Activated CD4-positive, alpha-beta T cell treated with anti-CD3 and anti-CD28 coated beads, Interleukin-2, amount 10 ng/mL, durations not matched to agents 7 days and 5 days (primary cell): ENCODE measurements at places on chromosomes 7 and 10. TPM values are rescaled to one million over a fixed set of nuclear protein-coding genes. Genes with fewer than 3 reads are reported as not detected.
A peak's percentile ranks its signal among the peaks of the same experiment; 100 is the strongest.

DNA sequence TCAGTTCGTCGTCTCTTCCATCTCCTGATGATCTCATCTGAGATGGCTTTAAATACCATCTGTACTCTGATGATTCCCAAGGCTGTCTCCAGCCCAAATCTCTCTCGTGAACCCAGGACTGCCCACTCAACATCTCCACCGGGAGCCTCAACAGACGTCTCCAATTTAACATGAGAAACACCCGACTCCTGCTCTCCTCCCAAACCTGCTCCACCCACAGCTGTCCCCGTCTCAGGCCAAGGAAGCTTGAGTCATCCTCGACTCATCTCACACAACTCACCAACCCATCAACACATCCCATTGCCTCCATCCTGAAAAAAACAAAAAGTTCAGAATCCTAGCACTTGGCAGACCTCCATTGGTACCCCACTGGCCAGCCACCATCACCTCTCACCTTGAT lies 29.7 kb upstream of the CALN1 start:
- DNase-seq, result no peak
- H3K27ac ChIP-seq, result no peak overlapping the region
- no peaks in the 10 kb centered on the region for H3K4me1 ChIP-seq
- no peaks in the 10 kb centered on the region for H3K36me3 ChIP-seq
- no peak overlapping the region for H3K4me3 ChIP-seq

DNA sequence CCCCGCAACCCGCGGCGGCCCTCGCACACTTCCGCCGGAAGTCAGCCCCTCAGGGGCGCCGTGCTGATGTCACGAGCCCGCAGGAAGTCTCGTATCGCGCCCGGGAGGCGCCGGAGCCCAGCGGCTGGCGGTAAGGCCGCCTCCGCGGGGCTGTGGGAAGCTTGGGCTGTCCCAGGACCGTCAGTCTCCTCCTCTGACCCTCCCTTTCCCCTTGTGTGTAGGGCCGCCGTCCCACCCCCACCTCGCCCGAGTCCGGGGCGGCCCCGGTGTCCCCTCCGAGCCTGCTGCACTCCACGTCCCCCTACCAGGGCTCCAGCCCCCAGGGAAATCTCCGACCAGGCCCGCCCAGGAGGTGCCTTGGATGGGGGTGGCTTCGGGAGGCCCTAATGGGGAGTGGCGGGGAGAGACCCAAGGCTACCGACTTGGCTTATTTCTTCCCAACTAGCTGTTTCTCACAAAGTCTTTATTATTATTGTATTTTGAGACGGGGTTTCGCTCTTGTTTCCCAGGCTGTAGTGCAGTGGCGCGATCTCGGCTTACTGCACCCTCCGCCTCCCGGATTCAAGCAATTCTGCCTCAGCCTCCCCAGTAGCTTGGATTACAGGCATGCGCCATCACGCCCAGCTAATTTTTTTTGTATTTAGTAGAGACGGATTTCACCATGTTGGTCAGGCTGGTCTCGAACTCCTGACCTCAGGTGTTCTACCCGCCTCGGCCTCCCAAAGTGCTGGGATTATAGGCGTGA lies at the start of gene ZDHHC4:
ZDHHC4 (plus strand) TSS at position 86 of the 745 bp plus-strand sequence. CDS start 3,108 bp downstream, outside the sequence.
- H3K4me1 ChIP-seq, result peaks cover 38% of the 10 kb centered on the region
- peak within 1 kb of the TSS; percentile 84 for H3K4me3 ChIP-seq

GRCh38 chr7:112497481-112497880 lies 16.7 kb downstream of the LSMEM1 start:
- no peaks in the 10 kb centered on the region for H3K4me1 ChIP-seq
- no peak overlapping the region for H3K4me3 ChIP-seq
- H3K27ac ChIP-seq, result no peak overlapping the region

GRCh38 chr7:70986297-70986696 lies 145.6 kb upstream of the GALNT17 start:
- DNase-seq, result no peak
- no peaks in the 10 kb centered on the region for H3K4me1 ChIP-seq
- H3K4me3 ChIP-seq, result no peak overlapping the region
- H3K36me3 ChIP-seq, result no peaks in the 10 kb centered on the region
- H3K27ac ChIP-seq, result no peak overlapping the region

DNA sequence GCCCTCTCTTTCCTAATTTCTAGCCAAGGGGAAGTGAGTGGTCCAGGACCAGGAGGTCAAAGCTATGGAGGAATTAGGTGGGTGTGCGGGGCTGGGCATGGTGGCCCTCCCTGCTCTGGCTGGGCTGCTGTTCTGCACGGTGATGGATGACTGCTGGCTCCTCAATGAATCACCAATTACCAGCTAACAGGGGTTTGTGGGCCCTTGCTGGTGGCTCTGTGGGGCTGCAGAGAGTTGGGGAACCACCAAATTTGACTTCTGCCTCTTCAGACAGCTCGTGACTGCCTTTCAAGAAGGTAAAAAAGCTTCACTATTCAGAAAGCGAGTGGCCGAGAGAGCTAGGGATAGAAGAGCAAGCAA lies 35.0 kb upstream of the HABP2 start:
- no peak for DNase-seq
- no peak overlapping the region for H3K27ac ChIP-seq
- H3K36me3 ChIP-seq, result no peaks in the 10 kb centered on the region
- H3K27me3 ChIP-seq, result peaks cover 5% of the 10 kb centered on the region
- H3K4me3 ChIP-seq, result no peak overlapping the region
- H3K4me1 ChIP-seq, result no peaks in the 10 kb centered on the region

GRCh38 chr7:49840751-49841405 lies 67.4 kb downstream of the VWC2 start:
- DNase-seq, result no peak
- no peak overlapping the region for H3K4me3 ChIP-seq
- H3K27me3 ChIP-seq, result no peaks in the 10 kb centered on the region
- H3K4me1 ChIP-seq, result no peaks in the 10 kb centered on the region
- H3K27ac ChIP-seq, result no peak overlapping the region

The PLPP4 gene
- not detected for total RNA-seq

The SKIDA1 gene
- total RNA-seq, result 0.33 TPM

DNA sequence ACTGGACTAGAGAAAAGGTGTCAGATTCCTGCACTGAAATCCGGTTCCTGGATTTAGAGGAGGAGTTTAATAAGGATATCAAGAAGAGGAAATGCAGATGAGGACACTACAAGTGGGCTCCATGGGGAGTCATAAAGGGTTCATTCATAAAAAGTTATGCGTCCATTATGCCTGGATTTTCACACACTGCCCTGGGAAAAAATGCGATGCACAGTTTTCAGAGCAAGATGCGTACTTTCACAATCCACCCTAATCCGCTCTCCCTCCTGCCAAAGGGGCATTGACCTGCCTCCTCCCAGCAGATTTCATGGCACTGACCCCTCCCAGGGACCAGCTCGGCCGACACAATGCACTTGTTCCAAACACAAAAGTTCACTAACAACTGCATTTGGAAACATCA lies 42.2 kb upstream of the OPALIN start:
- H3K27ac ChIP-seq, result no peak overlapping the region
- DNase-seq, result no peak
- peaks cover 18% of the 10 kb centered on the region for H3K27me3 ChIP-seq
- H3K36me3 ChIP-seq, result no peaks in the 10 kb centered on the region

DNA sequence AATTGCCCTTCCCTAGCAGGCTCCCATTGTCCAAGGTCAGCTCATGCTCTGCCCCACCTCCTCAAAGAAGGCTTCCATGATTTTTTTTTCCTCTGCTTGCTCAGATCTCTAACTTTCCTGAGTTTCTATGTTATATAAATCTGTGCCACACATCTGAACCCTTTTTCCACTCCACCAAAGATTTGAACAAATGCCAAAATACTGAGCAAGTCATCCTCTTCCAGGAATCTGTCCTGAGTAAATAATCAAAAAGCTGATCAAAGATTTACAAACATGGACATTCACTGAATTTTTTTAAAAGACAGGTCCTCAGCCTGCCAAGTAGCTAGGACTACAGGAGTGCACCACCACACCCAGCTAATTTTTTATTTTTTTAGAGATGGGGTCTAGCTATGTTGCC lies 102.8 kb upstream of the ARID5B start:
- H3K27me3 ChIP-seq, result no peaks in the 10 kb centered on the region
- DNase-seq, result no peak
- H3K4me1 ChIP-seq, result no peaks in the 10 kb centered on the region
- no peak overlapping the region for H3K4me3 ChIP-seq

The ZPBP gene
- total RNA-seq, result not detected

- peak overlapping the region; percentile 70 for H3K27ac ChIP-seq
- no peaks in the 10 kb centered on the region for H3K27me3 ChIP-seq
- peaks cover 84% of the 10 kb centered on the region for H3K4me1 ChIP-seq
- H3K4me3 ChIP-seq, result no peak overlapping the region
- H3K36me3 ChIP-seq, result peaks cover 7% of the 10 kb centered on the region
- DNase-seq, result no peak
Observed at GRCh38 chr7:36283711-36284130, 105.9 kb upstream of the ANLN start.

The NCF1 gene
- 2.4 TPM for total RNA-seq

The BAIAP2L1 gene
- 0.40 TPM for total RNA-seq

GRCh38 chr7:29329686-29330085 lies 135.1 kb downstream of the CHN2 start:
- no peak overlapping the region for H3K27ac ChIP-seq
- H3K4me3 ChIP-seq, result no peak overlapping the region
- no peaks in the 10 kb centered on the region for H3K36me3 ChIP-seq

- H3K4me3 ChIP-seq, result no peak overlapping the region
- H3K27ac ChIP-seq, result no peak overlapping the region
- no peaks in the 10 kb centered on the region for H3K36me3 ChIP-seq
- no peak for DNase-seq
- H3K4me1 ChIP-seq, result peaks cover 20% of the 10 kb centered on the region
- H3K27me3 ChIP-seq, result peaks cover 4% of the 10 kb centered on the region
Observed at GRCh38 chr7:2629746-2630681, 1.8 kb upstream of the TTYH3 start.

- peak overlapping the region; percentile 42 for H3K27ac ChIP-seq
- DNase-seq, result no peak
- peaks cover 9% of the 10 kb centered on the region for H3K4me1 ChIP-seq
- H3K4me3 ChIP-seq, result no peak overlapping the region
Observed at GRCh38 chr7:143426479-143427142, 16.6 kb upstream of the TAS2R60 start.

The WEE2 gene
- not detected for total RNA-seq

The ACBD7 gene
- total RNA-seq, result 8.1 TPM

The PLEKHS1 gene
- total RNA-seq, result 0.10 TPM
